ENCODE measurements at places on chromosomes 5 and 9.
A peak's percentile ranks its signal among the peaks of the same experiment; 100 is the strongest.

DNA sequence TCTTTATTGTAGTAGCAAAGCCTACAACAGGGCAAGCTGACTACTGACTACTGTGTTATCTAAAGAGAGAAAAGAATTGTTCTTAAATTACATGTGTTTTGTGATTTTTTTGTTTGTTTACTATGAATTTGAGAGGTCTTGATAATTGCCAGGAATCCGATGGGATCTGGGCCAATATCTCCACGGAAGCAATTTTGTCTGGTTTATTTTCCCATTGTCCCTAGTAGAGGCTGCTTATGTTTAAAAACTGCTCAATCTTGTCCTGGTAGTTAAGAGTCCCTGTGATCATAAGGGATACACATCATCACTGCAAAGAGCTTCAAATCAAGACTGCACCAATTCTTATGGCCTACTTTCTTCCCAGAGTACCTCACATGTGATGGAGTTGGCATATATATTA is 94.4 kb downstream of the GLDC start:
- DNase-seq, result no peak

GRCh38 chr5:176361437-176362232 is at the start of gene KIAA1191:
Gene KIAA1191, minus strand, starts transcription at chr5:176361764. Its CDS starts 2,256 bp downstream, at chr5:176359508.
- DNase-seq, result peak; percentile 95

- DNase-seq, result no peak
These were observed 107.5 kb downstream of the ANXA1 start for GRCh38 chr9:73259086-73259696.

DNA sequence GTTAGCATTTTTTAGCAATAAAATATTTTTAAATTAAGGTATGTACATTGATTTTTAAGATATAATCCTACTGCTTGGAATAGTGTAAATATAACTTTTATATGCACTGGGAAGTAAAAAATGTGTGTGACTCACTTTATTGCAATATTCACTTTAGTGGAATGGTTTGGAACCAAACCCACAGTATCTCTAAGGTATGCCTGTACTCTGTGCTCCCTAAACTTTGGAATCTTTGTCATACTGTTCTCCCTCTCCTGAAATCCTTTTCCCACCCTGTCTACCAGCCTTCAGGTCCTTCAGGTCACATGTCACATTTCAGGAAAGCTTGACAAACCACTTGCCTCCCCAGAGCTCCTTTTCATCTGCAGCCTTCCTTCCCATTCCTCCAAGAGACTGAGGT is 308.7 kb downstream of the SPOCK1 start:
- no peak for DNase-seq

- no peak for DNase-seq
These were observed 131.2 kb downstream of the WNK2 start for GRCh38 chr9:93315118-93315517.

GRCh38 chr9:87973730-87974292 is 522 bp downstream of the CDK20 start:
- no peak for DNase-seq

DNA sequence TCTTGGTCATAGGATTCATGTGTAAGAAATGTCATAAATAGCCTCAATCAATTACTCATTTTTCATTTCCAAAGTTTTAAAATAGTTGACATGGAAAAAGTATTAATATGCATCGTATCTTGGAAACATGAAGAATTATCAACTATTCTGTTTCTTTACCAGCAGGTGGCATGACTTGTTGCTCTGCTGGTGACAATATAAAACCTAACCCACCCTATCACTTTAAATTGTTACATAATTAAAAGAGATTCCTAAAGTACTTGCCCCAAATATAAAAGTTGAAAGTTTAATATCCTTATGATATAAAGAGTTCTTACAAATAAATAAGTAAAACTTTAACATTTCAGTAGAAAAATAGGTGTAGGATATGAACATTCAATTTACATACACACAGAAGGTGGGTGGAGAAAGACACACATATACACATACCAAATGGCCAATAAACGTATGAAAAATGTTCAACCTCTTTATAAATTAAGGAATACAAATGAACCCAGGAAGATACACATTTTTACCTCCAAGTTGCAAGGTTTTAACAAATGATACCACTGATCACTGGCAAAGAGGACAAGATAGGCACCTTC is 30.6 kb downstream of the MAP1B start:
- peak; percentile 13 for DNase-seq

DNA sequence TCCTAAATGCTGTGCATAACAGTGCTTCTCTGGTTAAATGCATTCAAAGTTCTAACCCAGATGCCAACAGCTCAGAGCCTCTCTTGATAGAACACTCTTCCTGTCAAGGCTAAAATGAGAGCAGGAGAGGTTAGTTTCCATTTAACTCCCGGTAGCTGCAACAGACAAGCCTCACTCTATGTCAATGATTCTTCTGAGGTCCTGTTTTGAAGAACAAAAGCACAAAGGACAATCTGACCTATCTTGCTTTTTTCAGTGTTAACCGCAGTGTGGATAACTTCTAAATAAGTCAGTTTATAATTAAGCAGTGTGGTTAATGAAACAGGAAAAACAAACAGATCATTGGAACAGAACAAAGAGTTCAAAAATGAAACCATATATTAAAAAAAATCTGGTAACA is 80.7 kb downstream of the ANKRD55 start:
- peak; percentile 60 for DNase-seq

DNA sequence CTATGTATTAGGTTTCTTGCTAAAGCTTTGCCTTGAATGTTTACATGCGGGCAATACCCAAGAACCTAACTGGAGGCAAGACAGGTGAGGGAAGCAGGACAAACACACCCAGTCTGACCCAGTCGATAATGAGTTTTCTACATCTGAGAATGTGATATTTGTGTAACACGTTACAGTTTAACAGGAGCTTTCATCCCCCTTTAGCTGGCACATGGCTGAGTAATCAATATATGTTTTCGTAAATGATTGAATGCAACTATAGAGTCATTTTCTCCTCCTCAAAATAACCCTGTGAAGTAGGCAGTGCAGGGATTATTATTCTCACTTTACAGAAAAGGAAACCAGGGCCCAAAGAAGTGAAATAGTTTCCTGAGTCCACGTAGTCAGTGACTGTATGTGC is 84.7 kb upstream of the HTR4 start:
- no peak for DNase-seq

DNA sequence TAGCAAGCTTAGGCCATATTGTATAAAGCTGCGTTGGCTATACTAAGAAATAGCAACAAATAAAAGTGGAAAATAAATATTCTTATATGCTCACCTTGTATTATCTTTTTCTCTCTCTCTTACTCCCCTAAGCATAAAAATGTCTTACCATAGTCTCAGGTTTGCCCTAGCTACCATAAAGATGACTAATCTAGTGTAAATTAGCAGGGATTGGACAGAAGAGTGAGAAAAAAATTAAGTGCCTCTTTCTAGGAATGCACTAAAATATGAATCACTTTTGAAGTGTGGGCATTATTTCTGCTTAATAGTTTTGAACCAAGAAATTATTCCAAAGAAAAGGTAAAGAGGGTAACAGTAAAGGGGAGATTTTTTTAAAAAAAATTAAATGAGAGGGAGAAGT is 201.3 kb downstream of the HINT1 start:
- DNase-seq, result no peak

Measured in GM12865 (cell line).